ENCODE measurements at places on chromosomes 7 and 10. TPM values are rescaled to one million over a fixed set of nuclear protein-coding genes. Genes with fewer than 3 reads are reported as not detected.

Gene PNLIPRP2
- total RNA-seq, result not detected

Gene C10orf71
- total RNA-seq, result not detected

Gene CTNNA3
- total RNA-seq, result not detected

Gene SPDYE5
- 0.24 TPM for total RNA-seq

Gene MMP21
- total RNA-seq, result not detected

Gene NRCAM
- not detected for total RNA-seq

Gene ITGB8
- 0.26 TPM for total RNA-seq

Gene CTBP2
- total RNA-seq, result 1.1 TPM

Gene IL15RA
- total RNA-seq, result 28.2 TPM

Gene UPK3B
- 0.79 TPM for total RNA-seq

Gene DUS4L
- total RNA-seq, result 9.2 TPM

Gene INSYN2A
- not detected for total RNA-seq

Gene FAM24B
- 10.1 TPM for total RNA-seq

Gene SKIDA1
- total RNA-seq, result 0.95 TPM

Gene CLDN12
- total RNA-seq, result 5.6 TPM

Gene CPVL
- total RNA-seq, result 0.63 TPM

Gene NRG3
- not detected for total RNA-seq

Gene HABP2
- total RNA-seq, result not detected

Gene CTAGE4
- 4.2 TPM for total RNA-seq

Gene CTAGE8
- 0.28 TPM for total RNA-seq

Gene TAS2R41
- total RNA-seq, result not detected

Gene CFAP70
- total RNA-seq, result 0.74 TPM

Gene PLCE1
- 0.09 TPM for total RNA-seq

Gene SEMA3E
- not detected for total RNA-seq

Gene ASIC3
- total RNA-seq, result 9.0 TPM

Gene USP54
- total RNA-seq, result 6.4 TPM

Gene CYP3A4
- total RNA-seq, result not detected

Gene VCL
- 18.4 TPM for total RNA-seq

Gene PNLIPRP1
- not detected for total RNA-seq

Gene PAPOLB
- not detected for total RNA-seq

Gene LYZL1
- not detected for total RNA-seq

Gene LDB3
- total RNA-seq, result not detected

Gene HHEX
- total RNA-seq, result 1.9 TPM

Gene ZNF786
- total RNA-seq, result 4.9 TPM

Gene CALN1
- total RNA-seq, result not detected

Gene WAC
- total RNA-seq, result 123 TPM

All from activated T-helper 17 cell treated with anti-CD3 and anti-CD28 coated beads, Interleukin-2, amount 50 U/mL, for 72 hours (primary cell).